SK-N-MC (cell line): ENCODE measurements at places on chromosomes 2 and 18.

DNA sequence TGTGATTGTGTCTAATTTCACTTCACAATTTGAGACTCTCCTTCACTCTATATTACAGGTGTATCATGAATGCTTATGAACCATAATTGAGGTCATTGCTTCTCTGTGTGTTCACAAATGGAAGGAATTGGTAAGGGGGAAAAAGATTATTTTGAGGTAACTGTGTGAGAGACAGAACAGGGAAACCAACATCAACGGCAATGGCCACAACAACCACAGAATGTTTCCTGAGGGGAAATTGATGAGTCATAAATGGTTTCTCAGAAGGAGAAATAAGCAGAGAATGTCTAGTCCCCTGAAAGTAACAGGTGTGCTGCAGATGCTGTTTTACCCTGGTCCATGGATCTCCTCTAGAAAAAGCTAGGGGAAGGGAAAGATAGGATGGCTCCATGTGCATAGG is 361.2 kb upstream of the GALNT5 start:
- no peak for DNase-seq

- DNase-seq: no peak
These were observed 5.8 kb downstream of the ERMN start for GRCh38 chr2:157319795-157320194.

GRCh38 chr2:122704109-122704563 is 948.7 kb downstream of the TSN start:
- no peak for DNase-seq

GRCh38 chr2:136381722-136382633 is 264.0 kb upstream of the CXCR4 start:
- DNase-seq: no peak

- no peak for DNase-seq
These were observed 18.8 kb downstream of the ZNF407 start for GRCh38 chr18:74616494-74616893.

DNA sequence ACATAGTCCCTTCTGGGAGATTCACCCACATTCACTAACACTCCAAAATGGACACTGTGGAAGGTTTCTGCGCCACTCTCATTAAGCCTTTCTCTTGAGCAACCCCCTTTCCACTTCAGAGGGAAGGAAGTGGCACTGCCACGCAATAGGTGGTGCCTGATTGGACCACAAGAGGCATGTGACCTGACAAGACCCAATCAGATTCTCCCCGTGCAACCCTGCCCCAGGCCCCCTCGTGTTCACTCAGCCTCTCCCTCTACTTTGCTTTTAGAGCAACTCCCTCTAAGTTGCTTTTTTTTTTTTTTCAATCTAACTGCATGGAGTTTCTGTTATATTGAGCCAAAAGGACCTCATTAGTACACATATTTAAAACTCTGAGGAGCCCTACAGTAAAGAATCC is 158.0 kb downstream of the EN1 start:
- no peak for DNase-seq

DNA sequence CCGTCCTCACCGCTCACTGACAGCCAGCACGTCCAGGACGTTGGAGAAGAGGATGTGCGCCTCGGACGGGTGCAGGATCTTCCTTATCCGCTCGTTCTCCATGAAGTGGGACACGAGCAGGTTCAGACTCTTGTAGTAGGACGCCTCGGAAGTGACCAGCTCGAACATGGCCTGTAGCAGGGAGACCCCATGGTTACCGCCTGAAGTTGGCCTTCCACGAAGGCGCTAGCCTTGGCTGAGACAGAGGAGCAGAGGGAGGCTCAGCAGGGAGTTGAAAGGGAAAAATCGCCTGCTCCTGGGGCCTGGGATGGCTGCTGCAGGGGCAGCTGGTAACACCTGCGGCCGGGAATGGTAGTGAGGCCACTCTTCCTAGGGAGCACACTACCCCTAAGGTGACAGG is 24.7 kb downstream of the SNORC start:
- DNase-seq: no peak

DNA sequence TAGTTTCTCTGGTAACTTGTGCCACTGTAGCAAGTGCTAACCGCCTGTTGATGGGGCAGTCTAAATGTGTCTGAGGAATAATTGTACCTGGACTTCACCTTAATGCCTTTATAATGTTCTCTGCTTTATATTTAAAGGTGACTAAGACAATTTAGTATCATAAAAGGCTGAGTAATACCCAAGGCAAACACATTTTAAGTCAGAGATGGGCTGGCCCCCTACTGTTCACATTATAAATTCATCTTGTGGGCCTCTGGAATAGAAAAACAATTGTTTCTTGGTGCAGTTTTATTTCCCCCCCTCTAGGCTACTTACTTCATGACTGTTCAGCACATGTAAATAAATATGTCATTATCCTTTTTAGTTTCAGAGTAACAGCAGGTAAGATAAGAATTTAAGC is 559.3 kb upstream of the PIK3C3 start:
- no peak for DNase-seq

GRCh38 chr2:166180951-166181812 is 53.4 kb upstream of the SCN1A start:
- DNase-seq: no peak

GRCh38 chr2:226890286-226890685 is 54.4 kb downstream of the RHBDD1 start:
- DNase-seq: no peak

- DNase-seq: no peak
These were observed 28.3 kb downstream of the ANXA4 start for GRCh38 chr2:69770193-69770702.

- no peak for DNase-seq
These were observed 138.4 kb downstream of the HNMT start for GRCh38 chr2:138102664-138103063.

- no peak for DNase-seq
These were observed 27.6 kb downstream of the GPATCH11 start for GRCh38 chr2:37111958-37112357.

GRCh38 chr2:176085120-176085788 is 1.5 kb upstream of the EVX2 start:
- no peak for DNase-seq

DNA sequence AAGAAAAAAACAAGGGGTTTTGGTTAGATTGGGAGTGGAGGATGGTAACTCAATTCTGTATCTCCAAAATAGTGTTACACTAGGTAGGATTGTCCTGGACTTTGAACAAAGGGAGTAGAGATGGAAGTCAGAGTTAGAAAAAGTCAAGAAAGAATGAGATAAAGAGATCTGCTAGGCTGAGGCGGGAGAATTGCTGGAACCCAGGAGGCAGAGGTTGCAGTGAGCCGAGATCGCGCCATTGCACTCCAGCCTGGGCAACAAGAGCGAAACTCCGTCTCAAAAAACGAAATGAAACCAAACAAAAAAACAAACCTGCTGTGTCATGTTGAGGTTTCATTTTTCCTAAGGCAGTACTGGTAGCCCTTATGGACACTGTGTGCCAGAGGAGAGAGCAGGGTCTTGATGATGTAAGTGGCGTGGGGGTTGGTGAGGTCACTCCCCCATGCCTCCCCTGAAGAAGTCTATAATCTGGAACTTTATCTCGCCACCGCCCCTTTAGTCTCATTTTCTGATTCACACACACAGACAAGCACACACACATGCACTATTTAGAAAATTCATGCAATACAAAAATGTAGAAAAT is 10.5 kb downstream of the DRC1 start:
- no peak for DNase-seq

- DNase-seq: no peak
These were observed 77.3 kb downstream of the LONRF2 start for GRCh38 chr2:100244881-100245605.

GRCh38 chr2:81714817-81715216 is 1410.3 kb upstream of the LRRTM1 start:
- no peak for DNase-seq

- no peak for DNase-seq
These were observed 93.4 kb downstream of the C1QL2 start for GRCh38 chr2:119065146-119065545.
